NCI-H526 (cell line): ENCODE measurements at places on chromosomes 5 and 9.
A peak's percentile ranks its signal among the peaks of the same experiment; 100 is the strongest.

- peak; percentile 78 for DNase-seq
Observed at GRCh38 chr9:82923092-82923911, 139.6 kb downstream of the RASEF start.

GRCh38 chr5:41067714-41068568, 3.2 kb downstream of the MROH2B start:
- no peak for DNase-seq

DNA sequence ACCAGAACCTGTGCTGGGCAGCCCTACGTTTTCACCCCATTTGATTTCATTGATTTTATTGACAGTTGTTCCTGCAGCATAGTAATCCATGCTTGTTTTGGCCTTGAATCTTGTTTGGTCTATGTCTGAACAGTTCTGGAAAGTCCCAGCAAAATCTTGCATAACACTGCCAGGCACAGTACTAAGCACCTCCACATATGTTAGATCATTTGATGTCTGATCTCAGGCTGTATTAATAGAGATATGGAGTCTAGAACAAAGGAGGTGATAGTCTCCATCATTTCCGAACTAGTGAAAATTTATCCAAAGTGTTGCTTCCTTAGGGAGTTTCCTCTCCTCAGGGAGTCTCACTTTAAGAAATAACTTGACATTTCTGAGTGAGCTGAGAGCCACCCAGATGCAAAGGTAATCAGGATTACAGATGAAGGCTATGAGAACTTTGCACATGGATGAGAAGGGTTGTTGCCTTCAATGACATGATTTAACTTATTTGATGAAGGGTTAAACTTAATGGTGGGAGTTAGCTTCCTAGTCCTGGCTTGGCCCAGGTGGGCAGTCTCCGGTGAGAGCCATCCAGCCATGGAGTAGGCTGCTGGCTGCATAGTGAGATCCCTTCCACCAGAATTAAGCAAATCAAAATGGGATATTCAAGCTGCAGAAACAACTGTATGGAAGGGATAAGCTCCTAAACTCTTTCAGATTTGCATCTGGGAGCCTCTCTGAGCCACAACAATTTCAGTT, 173.8 kb upstream of the MVB12B start:
- no peak for DNase-seq

- DNase-seq, result no peak
Observed at GRCh38 chr5:22496666-22497065, 356.5 kb downstream of the CDH12 start.

- DNase-seq, result no peak
Observed at GRCh38 chr5:146877178-146877681, 1.3 kb downstream of the PPP2R2B start.

DNA sequence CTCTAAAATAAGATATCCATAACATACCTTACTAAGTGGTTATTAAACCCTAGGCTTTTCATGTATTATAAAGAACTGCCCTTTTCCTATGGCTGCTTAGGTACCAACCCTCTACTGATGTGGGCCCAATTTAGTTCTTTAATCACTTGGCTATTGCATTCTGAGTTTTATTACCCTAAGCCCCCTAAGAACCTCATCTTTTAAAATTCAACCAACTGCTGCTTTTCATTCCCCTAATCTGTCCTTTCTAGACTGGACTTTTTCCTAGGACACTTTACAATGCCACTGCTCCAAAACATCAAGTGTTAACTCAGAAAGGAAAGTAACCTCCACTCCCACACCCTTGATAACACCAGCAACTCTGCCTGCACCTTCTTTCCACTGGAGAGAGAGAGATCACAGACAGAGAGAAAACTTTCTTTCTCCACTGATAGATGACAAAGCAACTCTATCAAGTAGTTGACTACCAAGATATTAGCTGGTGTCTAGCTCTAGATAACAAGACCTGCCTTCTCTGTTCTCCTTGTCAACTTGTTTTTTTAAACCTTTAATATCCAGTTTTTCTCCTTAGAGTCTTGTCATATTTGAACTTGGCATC, 27.3 kb downstream of the ELL2 start:
- no peak for DNase-seq

DNA sequence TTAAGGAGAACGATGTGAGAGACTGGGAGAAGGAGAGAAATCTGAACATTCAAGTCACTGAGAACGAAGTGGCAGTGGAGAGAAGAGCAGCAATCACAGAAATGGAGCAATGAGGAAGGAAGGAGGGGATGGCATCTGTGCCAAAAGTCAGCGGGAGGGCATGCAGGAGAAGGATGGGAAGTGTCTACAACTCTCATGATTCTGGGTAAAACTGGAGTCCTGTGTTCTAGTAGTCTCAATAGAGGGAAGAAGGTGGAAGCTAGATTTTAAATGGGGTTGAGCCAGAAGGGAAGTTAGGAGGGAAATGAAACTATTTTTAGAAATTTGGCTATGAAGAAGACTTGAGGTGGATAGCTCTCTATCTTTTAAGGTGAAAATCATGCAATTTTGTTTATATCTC, 39.1 kb upstream of the SPATA31C2 start:
- no peak for DNase-seq

DNA sequence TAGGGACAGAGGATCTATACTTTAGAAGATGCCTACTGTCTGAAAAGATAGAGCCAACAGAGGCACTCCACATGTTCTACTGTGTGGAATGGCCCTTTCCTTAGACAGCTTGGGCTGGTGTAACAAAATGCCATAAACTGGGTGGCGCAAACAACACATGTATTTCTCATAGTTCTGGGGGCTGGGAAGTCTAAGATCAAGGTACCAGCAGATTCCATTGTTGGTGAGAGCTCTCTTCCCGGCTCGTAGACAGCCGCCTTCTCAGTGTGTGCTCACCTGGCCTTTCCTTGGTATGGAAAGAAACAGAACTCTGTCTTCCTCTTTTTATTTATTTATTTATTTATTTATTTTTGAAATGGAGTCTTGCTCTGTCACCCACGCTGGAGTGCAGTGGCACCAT, 70.9 kb downstream of the APTX start:
- no peak for DNase-seq

- no peak for DNase-seq
Observed at GRCh38 chr5:73005886-73006285, 50.0 kb downstream of the FCHO2 start.

- peak; percentile 44 for DNase-seq
Observed at GRCh38 chr9:117247266-117247665, 167.6 kb downstream of the ASTN2 start.

GRCh38 chr9:109316207-109316640, 4.6 kb downstream of the EPB41L4B start:
- DNase-seq, result peak; percentile 71

DNA sequence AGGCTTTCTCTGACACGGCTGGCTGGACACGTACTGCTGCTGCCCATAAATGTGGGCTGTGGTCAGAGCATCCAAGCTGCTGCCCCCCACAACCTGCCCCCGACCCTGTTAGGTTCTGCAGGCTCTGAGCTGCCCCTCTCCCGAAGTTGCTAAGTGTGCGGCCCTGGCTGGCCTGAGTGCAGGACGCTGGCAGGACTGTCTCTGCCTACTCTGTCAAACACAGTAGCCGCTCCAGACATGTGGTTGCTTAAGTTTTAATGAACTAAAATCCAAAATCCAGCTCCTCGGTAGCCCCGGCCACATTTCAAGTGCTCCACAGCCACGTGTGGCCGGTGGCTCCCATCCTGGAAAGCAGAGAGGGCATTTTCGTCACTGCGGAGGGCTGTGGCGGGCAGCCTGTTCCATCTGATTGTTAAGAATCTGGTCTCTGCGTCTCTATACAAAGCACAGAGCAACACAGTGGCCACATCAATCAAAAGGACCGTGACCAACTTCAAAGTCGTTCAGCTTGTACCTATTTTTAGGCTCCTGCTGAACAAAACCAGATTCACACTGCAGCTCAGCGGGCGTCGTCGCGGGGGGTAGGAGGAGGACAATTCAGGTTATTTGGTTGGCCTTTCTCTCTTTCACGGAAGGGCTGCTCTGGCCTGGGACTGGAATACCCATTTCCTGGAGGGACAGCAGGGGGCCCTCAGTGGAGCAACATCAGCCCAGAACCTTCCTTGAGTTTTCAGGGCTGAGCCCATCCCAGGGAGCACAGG, 68.9 kb downstream of the PTCH1 start:
- no peak for DNase-seq

DNA sequence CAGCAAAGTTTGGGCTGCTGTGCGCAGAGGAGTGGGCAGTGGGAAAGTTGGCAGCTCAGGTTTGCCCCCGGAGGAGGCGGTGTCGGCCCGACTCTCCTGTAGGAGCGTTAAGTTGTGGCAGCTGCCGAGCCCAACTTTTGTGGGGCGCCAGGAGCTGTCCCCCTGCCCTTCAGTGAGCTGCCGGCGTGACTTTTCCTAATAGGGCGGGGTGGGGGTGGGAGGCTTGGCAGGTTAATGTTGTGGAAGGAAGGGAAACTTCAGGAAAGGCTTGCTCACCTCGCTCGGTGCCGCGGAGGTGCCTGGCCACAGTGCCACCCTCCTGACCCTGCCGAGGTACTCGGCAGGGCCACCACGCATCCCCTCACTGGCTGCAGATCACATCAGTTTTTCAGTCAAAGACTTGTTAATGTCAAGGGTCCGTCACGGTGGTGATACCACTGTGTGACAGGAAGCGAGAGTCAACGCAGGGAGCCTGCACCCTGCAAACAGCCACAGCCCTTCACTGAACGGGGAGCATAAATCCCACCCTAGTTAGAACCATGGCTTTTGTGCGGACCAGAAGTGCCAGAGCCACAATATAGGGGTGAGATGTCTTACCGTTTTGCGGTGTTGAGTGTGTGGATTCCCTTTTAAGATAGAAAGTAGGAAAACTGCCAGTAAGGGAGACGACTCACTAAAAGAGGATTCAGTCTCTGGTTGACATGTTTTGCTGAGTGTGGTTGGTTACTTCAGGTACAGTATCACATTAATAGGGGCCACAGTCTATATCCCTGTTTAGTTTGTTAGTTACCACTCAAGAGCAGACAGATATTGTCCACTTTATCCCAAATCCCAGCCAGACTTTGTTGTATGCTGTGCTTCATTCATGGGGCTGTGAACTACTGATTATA, 796 bp downstream of the LNPEP start:
- no peak for DNase-seq

DNA sequence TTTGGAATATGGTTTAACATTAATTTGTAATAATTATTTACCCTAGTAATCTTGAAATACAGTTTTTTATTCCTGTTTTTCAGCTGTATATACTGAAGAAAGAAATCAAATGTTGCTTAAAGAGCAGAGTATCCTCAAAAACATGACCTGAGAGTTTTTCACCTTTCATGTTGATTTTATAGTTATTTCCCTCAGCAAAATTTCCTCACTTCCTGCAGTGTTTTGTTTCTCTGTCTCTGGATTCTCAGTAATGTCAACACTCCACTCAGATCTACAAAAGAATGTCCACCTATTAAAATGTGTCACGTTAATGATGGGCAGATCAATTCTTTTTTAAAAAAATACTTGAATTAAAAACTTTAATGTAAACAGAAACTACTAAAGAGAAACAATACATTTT, 398.3 kb downstream of the ANXA1 start:
- DNase-seq, result no peak

DNA sequence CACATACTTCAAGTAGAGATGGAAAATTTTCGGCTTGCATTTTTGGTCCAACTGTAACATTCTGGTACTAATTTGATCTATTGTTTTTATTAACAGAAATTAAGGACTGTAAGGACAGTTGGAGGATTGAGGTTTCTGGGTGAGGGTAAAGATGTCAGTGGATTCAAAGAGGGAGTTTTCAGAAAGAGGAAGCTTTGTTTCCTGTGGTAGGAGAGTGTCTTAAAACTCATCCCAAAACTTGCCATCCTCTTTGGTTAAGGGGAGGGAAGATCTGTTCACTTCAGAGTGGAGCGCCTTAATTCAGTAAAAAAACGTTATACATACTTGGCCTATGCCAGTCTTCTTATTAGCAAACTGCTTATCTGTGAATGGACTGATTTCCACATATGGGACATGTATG, 13.8 kb downstream of the CNTRL start:
- DNase-seq, result no peak

- DNase-seq, result no peak
Observed at GRCh38 chr5:99460701-99461100, 531.9 kb upstream of the CHD1 start.
